ENCODE measurements at places on chromosomes 4 and X.

GRCh38 chrX:19514791-19515614 lies at the start of gene MAP3K15:
Gene MAP3K15 (minus strand): TSS chrX:19515508. CDS start chrX:19515261, 247 bp downstream.
- no peak for DNase-seq

DNA sequence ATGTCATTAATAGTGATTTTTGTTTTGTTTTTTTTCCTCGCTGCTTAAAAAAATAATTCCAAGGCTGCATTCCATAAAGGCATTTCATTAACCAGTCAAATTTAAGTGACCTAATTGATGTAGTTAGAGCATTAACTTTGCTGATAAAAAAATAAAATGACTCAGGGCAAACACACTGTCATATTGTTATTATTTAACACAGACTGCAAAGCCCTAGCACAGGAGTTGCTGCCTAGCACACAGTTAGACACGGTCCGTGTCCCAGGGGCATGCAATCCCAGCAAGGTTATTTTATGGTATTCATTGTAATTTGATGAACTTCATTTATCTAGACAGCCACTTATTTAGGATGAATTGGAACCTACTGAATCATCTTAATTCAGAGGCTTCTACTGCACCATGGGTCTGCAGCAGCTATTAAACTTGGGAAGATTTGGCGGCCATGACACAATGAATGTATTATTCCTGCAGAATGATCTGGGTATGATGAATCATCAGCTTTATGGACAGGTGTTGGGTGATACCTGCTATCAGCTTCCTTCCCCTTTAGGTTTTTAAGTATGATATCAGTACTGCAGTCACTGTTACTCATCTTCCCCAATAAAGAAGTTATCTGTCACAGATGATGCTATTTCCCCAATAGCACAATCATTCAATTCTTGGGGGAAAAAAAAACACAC lies 182.7 kb downstream of the PPARGC1A start:
- DNase-seq, result no peak

GRCh38 chrX:65014230-65014629 lies 38.0 kb upstream of the ZC4H2 start:
- no peak for DNase-seq

DNA sequence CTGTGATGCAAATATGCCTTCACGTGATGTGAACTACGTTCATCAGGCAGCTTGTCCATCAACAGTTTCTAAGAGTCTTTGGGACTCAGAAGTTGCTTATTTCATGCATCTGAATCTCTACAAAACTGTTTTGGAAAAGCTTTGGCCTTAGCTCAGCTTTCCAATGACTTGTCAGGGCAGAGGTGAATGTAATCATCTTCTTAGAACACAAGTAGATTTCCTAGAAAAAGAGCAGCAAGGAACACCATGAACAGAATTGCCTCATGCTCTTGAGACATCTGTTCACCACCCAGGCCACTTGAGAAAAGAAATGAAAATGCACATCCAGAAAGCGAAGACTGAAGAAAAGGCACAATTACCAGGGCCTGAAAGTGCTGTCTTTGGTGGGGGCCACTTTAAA lies 105.8 kb upstream of the PDHA1 start:
- no peak for DNase-seq

DNA sequence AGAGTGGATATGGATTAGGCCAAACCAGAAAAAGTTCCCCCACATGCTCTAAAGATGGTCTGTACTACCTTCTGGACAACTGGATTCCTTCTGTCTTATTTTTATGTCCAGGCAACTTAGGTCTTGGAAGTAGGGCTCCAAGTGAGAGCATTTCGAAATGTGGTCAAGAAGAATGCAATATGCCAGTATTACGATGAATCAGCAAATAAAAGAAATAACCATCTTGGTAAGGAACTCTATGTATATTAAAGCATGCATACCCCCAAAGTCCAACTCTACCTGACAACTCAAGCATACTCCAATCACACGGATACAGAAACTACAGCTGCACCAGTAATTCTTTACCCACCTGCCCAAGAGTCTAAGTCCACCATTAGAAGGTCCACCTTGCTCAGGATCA lies 234.5 kb downstream of the HNRNPD start:
- DNase-seq, result no peak

GRCh38 chr4:185945252-185945651 lies 123.7 kb upstream of the TLR3 start:
- no peak for DNase-seq

All from NCI-H2029 (cell line).